ENCODE measurements at places on chromosomes 5 and 9. TPM values are rescaled to one million over a fixed set of nuclear protein-coding genes. Genes with fewer than 3 reads are reported as not detected.
A peak's percentile ranks its signal among the peaks of the same experiment; 100 is the strongest.

The MAN1B1 gene
- total RNA-seq, result 97.3 TPM

The GADD45G gene
- 0.24 TPM for total RNA-seq

The EQTN gene
- total RNA-seq, result not detected

The OSTF1 gene
- total RNA-seq, result 66.1 TPM

The KIF4B gene
- total RNA-seq, result 0.11 TPM

The ELOVL7 gene
- total RNA-seq, result not detected

The DBH gene
- total RNA-seq, result not detected

- peaks cover 34% of the 10 kb centered on the region for H3K4me1 ChIP-seq
- no peaks in the 10 kb centered on the region for H3K27me3 ChIP-seq
- peaks cover 48% of the 10 kb centered on the region for H3K36me3 ChIP-seq
- no peak for DNase-seq
- no peak overlapping the region for H3K27ac ChIP-seq
These were observed 5.7 kb downstream of the TBCA start for GRCh38 chr5:77770293-77771005.

GRCh38 chr5:73726606-73727231 is 100.7 kb downstream of the ARHGEF28 start:
- DNase-seq, result no peak
- no peaks in the 10 kb centered on the region for H3K36me3 ChIP-seq
- H3K4me3 ChIP-seq, result no peak overlapping the region
- H3K27me3 ChIP-seq, result no peaks in the 10 kb centered on the region
- H3K27ac ChIP-seq, result no peak overlapping the region

- peaks cover 6% of the 10 kb centered on the region for H3K4me1 ChIP-seq
- DNase-seq, result no peak
- no peak overlapping the region for H3K27ac ChIP-seq
- peaks cover 3% of the 10 kb centered on the region for H3K36me3 ChIP-seq
These were observed 69.7 kb upstream of the SH3GL2 start for GRCh38 chr9:17509151-17509550.

GRCh38 chr9:37149666-37150308 is 29.4 kb downstream of the ZCCHC7 start:
- H3K27ac ChIP-seq, result no peak overlapping the region
- H3K4me1 ChIP-seq, result peaks cover 26% of the 10 kb centered on the region
- H3K27me3 ChIP-seq, result no peaks in the 10 kb centered on the region
- H3K4me3 ChIP-seq, result no peak overlapping the region

- no peak for DNase-seq
- H3K27me3 ChIP-seq, result no peaks in the 10 kb centered on the region
- no peaks in the 10 kb centered on the region for H3K4me1 ChIP-seq
- no peak overlapping the region for H3K4me3 ChIP-seq
- no peak overlapping the region for H3K27ac ChIP-seq
These were observed 944.9 kb downstream of the TLE4 start for GRCh38 chr9:80516679-80517078.

DNA sequence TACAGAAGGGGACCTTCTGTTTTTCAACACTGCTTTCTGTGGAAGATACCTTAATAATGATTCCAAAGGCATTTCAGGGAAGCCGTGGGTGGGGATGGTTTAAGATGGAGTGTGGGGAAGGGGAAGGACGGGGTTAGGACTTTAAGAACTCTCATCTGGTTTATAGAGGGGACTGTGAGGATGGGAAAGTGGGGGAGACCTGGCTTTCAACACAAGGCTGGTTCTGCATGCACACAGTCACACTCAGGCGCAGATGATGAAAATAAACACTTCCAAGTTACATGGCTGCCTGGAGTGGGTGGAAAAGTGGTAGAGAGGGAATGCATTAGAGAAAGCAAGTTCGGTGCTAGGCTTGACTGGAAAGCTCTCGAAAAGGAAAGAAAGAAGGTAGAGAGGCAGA is 4.9 kb downstream of the MSANTD3 start:
- DNase-seq, result no peak
- H3K4me1 ChIP-seq, result peaks cover 83% of the 10 kb centered on the region
- H3K4me3 ChIP-seq, result peak overlapping the region; percentile 16

DNA sequence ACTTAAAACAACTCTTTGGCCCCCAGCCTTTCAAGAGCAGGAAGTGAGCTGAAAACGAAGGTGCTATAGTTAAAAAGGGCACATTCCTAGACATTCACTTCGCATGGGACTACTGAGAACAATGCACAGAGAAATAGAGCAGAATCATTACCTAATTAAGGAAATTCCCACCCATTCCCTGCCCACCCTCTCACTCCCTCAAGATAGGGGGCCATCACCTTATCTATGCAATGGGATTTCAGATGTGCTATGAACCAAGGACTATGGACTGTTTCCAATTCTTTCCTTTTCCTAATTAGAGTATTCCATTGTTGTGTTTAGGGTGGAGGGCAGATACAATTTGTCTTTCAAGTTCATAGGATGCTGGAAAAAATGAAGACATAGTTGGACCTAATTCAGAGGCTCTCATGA is 476.8 kb downstream of the CETN3 start:
- H3K4me1 ChIP-seq, result peaks cover 14% of the 10 kb centered on the region
- H3K4me3 ChIP-seq, result no peak overlapping the region

- no peak overlapping the region for H3K4me3 ChIP-seq
- H3K27ac ChIP-seq, result peak overlapping the region; percentile 17
- H3K36me3 ChIP-seq, result no peaks in the 10 kb centered on the region
- DNase-seq, result no peak
- H3K27me3 ChIP-seq, result peaks cover 6% of the 10 kb centered on the region
- H3K4me1 ChIP-seq, result peaks cover 40% of the 10 kb centered on the region
These were observed 74.3 kb upstream of the KLF9 start for GRCh38 chr9:70488793-70489105.

GRCh38 chr5:14261856-14262611 is 118.9 kb downstream of the TRIO start:
- no peak overlapping the region for H3K4me3 ChIP-seq
- H3K27me3 ChIP-seq, result peaks cover 10% of the 10 kb centered on the region
- H3K36me3 ChIP-seq, result peaks cover 39% of the 10 kb centered on the region
- peaks cover 100% of the 10 kb centered on the region for H3K4me1 ChIP-seq

- H3K4me1 ChIP-seq, result no peaks in the 10 kb centered on the region
- DNase-seq, result no peak
- H3K4me3 ChIP-seq, result no peak overlapping the region
These were observed 57.8 kb downstream of the IZUMO3 start for GRCh38 chr9:24487946-24488345.

DNA sequence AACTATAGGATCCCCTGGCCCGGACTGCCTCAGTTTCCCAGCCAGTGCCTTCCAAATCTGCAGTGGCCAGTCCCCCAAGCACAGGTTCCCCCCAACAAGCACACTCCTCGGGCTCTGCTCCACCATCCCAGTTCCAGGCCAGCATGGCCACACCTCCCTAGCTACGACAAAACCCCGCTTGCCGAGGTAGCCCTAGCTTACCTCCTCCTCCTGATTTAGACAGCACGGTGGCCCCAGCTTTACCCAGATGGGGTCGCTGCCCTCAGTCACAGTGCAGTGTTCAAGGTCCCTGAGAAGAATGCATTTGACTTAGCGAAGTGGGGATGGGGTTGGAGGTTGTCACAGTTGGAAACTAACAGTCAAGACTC is 40.8 kb upstream of the GARNL3 start:
- H3K4me1 ChIP-seq, result peaks cover 11% of the 10 kb centered on the region
- no peak for DNase-seq
- no peak overlapping the region for H3K4me3 ChIP-seq
- peaks cover 26% of the 10 kb centered on the region for H3K27me3 ChIP-seq
- no peak overlapping the region for H3K27ac ChIP-seq

- H3K36me3 ChIP-seq, result no peaks in the 10 kb centered on the region
- no peak overlapping the region for H3K27ac ChIP-seq
- H3K4me3 ChIP-seq, result no peak overlapping the region
- no peaks in the 10 kb centered on the region for H3K27me3 ChIP-seq
- no peak for DNase-seq
These were observed 111.2 kb upstream of the LRRTM2 start for GRCh38 chr5:138986186-138986800.

DNA sequence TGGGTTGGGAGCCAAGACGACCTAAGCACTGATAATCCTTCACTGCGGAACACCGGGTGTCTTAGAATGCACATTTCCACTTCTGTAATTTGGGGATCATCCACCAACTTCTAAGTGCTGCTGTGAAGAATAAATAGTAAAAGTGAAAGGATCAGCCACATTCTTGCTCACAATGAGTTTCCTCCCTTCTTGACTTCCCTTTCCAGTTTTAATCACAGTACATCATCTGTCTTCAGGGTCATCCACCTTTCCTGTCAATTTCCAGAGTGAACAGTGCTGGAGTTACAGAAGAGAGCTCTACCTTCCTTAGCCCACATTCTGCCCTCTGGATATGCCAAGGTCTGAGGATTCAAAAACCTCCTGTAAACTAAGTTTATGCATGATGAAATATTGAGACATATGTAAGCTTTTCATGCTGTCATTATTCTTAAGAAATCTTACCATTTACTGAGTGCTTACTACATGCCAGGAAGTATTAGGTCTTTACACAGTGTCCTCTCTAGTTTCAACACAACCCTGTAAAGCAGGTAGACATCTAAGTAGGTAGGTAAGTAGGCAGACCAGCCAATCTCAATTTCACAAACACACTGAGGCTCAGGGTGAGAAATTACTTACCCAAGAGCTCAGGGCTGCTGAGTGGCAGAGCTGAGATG is 105.2 kb downstream of the CDK5RAP2 start:
- H3K36me3 ChIP-seq, result peaks cover 10% of the 10 kb centered on the region
- H3K27me3 ChIP-seq, result peaks cover 2% of the 10 kb centered on the region
- DNase-seq, result no peak
- H3K4me3 ChIP-seq, result no peak overlapping the region

GRCh38 chr5:83034528-83035207 is 42.5 kb downstream of the TMEM167A start:
- no peaks in the 10 kb centered on the region for H3K36me3 ChIP-seq
- no peaks in the 10 kb centered on the region for H3K27me3 ChIP-seq
- H3K4me1 ChIP-seq, result peaks cover 27% of the 10 kb centered on the region
- no peak overlapping the region for H3K27ac ChIP-seq

DNA sequence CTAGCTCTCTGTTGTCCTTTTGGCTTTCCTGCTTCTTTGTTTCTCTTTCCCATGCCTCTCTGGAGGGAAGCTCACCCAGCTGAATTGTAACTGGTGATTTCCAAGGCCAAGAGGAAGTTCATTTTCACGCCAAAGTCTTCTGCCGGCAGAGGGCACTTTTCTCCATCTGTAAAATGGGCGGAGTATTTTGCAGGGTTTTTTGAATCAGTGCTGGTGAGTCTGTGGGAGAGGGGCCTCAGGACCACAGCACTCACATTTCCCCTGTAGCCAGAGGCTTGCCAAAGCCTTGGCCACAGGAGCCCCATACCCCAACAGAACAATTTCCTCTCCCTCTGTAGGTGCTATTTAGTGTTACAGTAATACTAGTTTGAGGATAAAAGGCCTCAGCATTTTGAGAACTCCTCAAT is 42.3 kb upstream of the MATR3 start:
- H3K4me3 ChIP-seq, result no peak overlapping the region
- peaks cover 18% of the 10 kb centered on the region for H3K4me1 ChIP-seq
- H3K27me3 ChIP-seq, result peaks cover 3% of the 10 kb centered on the region
- H3K27ac ChIP-seq, result no peak overlapping the region

DNA sequence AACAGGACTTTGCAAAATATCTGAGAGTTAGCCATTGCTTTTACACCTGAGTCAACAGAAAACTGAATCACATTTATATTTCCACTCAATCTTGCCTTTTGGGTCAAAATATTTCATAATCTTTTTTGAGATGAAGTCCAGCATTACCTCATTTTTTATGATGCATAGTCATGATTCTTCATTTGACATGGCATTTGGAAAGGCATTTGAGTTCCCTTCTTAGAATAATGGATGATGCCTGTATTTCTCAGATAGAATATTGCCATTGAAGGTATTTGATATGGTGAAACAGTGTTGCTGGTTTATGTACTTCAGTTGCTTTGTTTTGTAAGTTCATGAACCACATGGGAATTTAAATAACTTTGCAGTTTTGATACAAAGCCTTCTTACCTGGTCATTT is 180.4 kb downstream of the PRR16 start:
- H3K27ac ChIP-seq, result no peak overlapping the region
- no peak overlapping the region for H3K4me3 ChIP-seq
- peaks cover 18% of the 10 kb centered on the region for H3K36me3 ChIP-seq
- H3K27me3 ChIP-seq, result peaks cover 1% of the 10 kb centered on the region
- peaks cover 18% of the 10 kb centered on the region for H3K4me1 ChIP-seq

DNA sequence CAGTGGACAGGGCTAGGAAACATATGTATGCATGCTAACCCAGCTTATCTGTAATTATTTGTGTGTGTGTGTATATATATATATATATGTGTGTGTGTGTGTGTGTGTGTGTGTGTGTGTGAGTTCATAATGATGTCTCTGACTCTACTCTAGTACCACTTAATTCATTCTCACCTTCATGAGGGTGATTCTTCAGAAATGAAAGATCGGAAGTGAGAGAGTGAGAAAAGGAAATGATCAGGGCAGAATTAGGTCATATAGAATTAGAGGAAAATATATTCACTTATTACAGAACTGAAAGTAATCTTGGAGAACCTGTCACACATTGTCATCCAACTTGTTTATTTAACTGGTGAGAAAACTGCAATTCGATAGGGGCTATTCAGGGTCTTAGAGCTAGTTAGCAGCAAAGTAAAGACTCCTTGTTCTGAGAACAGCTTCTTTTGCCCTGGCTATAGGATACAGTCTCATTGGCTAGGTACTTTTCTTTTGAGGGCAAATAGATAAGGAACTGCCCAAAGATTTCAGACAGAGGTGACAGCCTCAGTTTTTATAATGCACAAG is 58.8 kb downstream of the C9orf153 start:
- H3K4me1 ChIP-seq, result peaks cover 6% of the 10 kb centered on the region
- no peaks in the 10 kb centered on the region for H3K36me3 ChIP-seq
- H3K27me3 ChIP-seq, result peaks cover 14% of the 10 kb centered on the region
- DNase-seq, result no peak

DNA sequence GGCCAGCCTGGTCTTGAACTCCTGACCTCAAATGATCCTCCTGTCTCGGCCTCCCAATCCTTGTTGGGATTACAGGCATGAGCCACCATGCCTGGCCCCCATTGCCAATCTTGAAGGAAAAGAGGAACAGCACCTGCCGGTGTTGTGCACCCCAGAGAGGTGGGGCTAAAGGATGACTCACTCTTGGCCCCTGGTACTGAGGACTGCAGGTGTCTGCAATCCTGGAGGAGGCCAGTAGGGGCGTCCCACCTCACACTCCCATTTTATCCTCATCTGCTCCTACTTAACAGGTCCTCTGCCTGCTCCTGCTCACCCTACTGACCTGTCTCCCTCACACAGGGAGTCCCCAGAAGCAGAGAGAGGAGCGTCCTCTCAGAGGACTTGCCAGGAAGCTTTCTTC is 390.4 kb downstream of the ARHGEF28 start:
- H3K4me1 ChIP-seq, result peaks cover 18% of the 10 kb centered on the region

- peaks cover 54% of the 10 kb centered on the region for H3K4me1 ChIP-seq
- H3K27ac ChIP-seq, result no peak overlapping the region
- no peak overlapping the region for H3K4me3 ChIP-seq
- no peaks in the 10 kb centered on the region for H3K27me3 ChIP-seq
These were observed 77.9 kb downstream of the GLIS3 start for GRCh38 chr9:4221931-4222330.

- H3K4me1 ChIP-seq, result peaks cover 51% of the 10 kb centered on the region
- H3K4me3 ChIP-seq, result no peak overlapping the region
- no peaks in the 10 kb centered on the region for H3K27me3 ChIP-seq
- H3K27ac ChIP-seq, result no peak overlapping the region
- H3K36me3 ChIP-seq, result peaks cover 10% of the 10 kb centered on the region
These were observed 14.5 kb upstream of the AUH start for GRCh38 chr9:91376239-91376638.

GRCh38 chr5:122882831-122883230 is 37.4 kb downstream of the SNX24 start:
- peak overlapping the region; percentile 51 for H3K4me3 ChIP-seq
- no peaks in the 10 kb centered on the region for H3K27me3 ChIP-seq
- H3K27ac ChIP-seq, result peak overlapping the region; percentile 73
- peak; percentile 16 for DNase-seq
- peaks cover 39% of the 10 kb centered on the region for H3K4me1 ChIP-seq

- H3K4me3 ChIP-seq, result no peak overlapping the region
- DNase-seq, result no peak
- no peak overlapping the region for H3K27ac ChIP-seq
- no peaks in the 10 kb centered on the region for H3K4me1 ChIP-seq
- no peaks in the 10 kb centered on the region for H3K27me3 ChIP-seq
- peaks cover 19% of the 10 kb centered on the region for H3K36me3 ChIP-seq
These were observed 27.2 kb downstream of the NDUFAF2 start for GRCh38 chr5:60972231-60972630.
